HepG2 (cell line): ENCODE measurements at places on chromosomes 13 and 19. TPM values are rescaled to one million over a fixed set of nuclear protein-coding genes. Genes with fewer than 3 reads are reported as not detected.

GRCh38 chr19:16343156-16343555 is 18.5 kb downstream of the KLF2 start:
- peaks cover 17% of the 10 kb centered on the region for H3K4me1 ChIP-seq
- no peaks in the 10 kb centered on the region; the same call in 1 of the 2 replicates for H3K27me3 ChIP-seq
- H3K4me3 ChIP-seq: no peak overlapping the region
- no peak overlapping the region for H3K27ac ChIP-seq

KLHL1 gene
- total RNA-seq: not detected in 2 replicates

- no peak overlapping the region for H3K4me3 ChIP-seq
- no peaks in the 10 kb centered on the region for H3K4me1 ChIP-seq
- no peak overlapping the region for H3K27ac ChIP-seq
- no peaks in the 10 kb centered on the region for H3K27me3 ChIP-seq
- no peak for DNase-seq
Observed at GRCh38 chr13:106145997-106146864, 389.2 kb downstream of the EFNB2 start.

PTH2 gene
- total RNA-seq: not detected in 2 replicates

GRCh38 chr19:16542910-16543472 is 754 bp upstream of the CHERP start:
- H3K4me3 ChIP-seq: peak overlapping the region; percentile 99
- H3K4me1 ChIP-seq: peaks cover 32% of the 10 kb centered on the region

GRCh38 chr19:39412867-39413271 is 400 bp downstream of the PLEKHG2 start:
- peak overlapping the region; percentile 65 for H3K4me3 ChIP-seq
- DNase-seq: no peak

DNA sequence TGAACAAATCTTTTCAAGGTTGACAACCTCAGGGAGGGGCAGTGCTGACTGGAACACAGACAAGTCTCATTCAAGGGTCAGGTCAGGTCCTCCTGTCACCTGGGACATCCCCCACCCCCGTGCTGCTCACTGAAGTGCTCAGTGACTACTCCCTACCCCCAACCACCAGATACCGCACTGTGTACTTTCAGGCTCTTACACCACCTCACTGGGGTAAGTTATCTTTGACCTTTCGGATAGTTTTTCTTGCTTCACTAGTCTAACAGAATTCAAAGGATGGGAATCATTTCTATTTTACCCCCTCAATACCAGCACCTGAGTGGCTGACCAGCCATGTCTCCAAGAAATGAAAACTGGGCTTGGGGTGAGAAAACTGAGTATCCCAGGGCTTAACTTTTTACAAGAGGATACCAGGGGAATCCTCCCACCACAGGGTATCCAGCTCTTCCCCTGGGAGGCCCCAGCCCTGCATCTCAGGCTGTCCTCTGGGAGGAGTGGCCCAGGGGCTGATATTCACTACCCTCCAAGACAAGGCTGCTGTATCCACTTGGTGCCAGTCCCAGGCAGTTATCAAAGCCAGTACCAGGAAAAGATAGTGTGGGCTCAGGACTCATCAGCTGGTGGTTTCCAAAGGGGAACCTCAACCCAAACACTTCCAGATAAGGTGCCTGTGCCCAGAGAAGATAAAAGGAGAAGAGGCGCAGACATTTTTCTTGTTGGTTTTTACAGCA is 2.1 kb downstream of the ZNF563 start:
- H3K27ac ChIP-seq: peak overlapping the region; percentile 95
- no peaks in the 10 kb centered on the region; the same call in 2 of the 3 replicates for H3K27me3 ChIP-seq
- DNase-seq: peak; percentile 96
- H3K36me3 ChIP-seq: no peaks in the 10 kb centered on the region
- H3K4me1 ChIP-seq: peaks cover 61% of the 10 kb centered on the region
- H3K4me3 ChIP-seq: peak overlapping the region; percentile 95

- 0 out of 2 replicates have a peak overlapping the region, but pooled peaks have one; percentile 10 for H3K4me3 ChIP-seq
- DNase-seq: peak; percentile 24
- no peaks in the 10 kb centered on the region for H3K36me3 ChIP-seq
- H3K27ac ChIP-seq: peak overlapping the region; percentile 96
- peaks cover 75% of the 10 kb centered on the region for H3K4me1 ChIP-seq
Observed at GRCh38 chr19:2167896-2168618, 4.3 kb downstream of the DOT1L start.

- no peaks in the 10 kb centered on the region for H3K27me3 ChIP-seq
- no peaks in the 10 kb centered on the region for H3K4me1 ChIP-seq
- DNase-seq: no peak
- H3K4me3 ChIP-seq: no peak overlapping the region
Observed at GRCh38 chr13:73412933-73413332, 354.1 kb downstream of the KLF5 start.
